ENCODE measurements at places on chromosomes 6 and 20.

- DNase-seq, result no peak
Measured at GRCh38 chr6:34928220-34928619, 39.2 kb downstream of the ANKS1A start.

DNA sequence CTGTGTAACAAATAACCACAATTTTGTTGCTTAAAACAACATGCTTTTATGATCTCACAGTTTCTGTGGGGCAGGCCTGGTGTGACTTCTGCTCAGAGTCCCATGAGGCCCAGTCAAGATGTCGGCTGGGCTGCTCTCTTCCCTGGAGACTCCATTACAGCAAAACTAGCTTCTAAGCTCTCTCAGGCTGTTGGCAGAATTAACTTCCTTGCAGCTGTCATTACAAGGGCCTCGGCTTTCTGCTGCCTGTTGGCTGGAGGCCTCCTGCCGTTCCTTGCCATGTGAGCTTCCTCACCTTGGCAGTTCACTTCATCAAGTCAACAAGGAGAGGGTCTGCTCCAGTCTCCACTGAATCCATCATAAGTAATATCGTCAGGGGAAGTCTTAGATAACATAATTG, 659.2 kb downstream of the PRKN start:
- DNase-seq, result no peak

DNA sequence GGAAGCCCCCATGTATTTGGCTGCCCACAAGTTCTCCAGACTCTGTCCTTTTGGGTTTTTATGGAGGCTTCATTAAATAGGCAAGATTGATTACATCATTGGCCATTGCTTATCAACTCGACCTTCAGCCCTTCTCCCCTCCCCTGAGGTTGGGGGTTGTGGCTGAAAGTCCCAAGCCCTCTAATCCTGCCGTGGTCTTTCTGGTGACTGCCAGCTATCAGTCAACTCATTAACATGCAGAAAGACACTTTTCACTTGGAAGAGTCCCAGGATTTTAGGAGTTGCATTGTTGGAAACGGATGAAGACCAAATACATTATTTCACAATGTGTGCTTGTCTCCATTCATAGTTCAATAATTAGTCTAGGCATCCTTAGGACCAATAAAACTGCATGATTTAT, 9.5 kb downstream of the CDC5L start:
- no peak for DNase-seq

- DNase-seq, result no peak
Measured at GRCh38 chr6:13611715-13612114, 3.4 kb upstream of the NOL7 start.

GRCh38 chr6:162173466-162173865, 554.1 kb downstream of the PRKN start:
- no peak for DNase-seq
